ENCODE measurements at places on chromosomes 1 and 21.

GRCh38 chr1:2412773-2413494 is 570 bp upstream of the PEX10 start:
- peak; percentile 87 for DNase-seq

DNA sequence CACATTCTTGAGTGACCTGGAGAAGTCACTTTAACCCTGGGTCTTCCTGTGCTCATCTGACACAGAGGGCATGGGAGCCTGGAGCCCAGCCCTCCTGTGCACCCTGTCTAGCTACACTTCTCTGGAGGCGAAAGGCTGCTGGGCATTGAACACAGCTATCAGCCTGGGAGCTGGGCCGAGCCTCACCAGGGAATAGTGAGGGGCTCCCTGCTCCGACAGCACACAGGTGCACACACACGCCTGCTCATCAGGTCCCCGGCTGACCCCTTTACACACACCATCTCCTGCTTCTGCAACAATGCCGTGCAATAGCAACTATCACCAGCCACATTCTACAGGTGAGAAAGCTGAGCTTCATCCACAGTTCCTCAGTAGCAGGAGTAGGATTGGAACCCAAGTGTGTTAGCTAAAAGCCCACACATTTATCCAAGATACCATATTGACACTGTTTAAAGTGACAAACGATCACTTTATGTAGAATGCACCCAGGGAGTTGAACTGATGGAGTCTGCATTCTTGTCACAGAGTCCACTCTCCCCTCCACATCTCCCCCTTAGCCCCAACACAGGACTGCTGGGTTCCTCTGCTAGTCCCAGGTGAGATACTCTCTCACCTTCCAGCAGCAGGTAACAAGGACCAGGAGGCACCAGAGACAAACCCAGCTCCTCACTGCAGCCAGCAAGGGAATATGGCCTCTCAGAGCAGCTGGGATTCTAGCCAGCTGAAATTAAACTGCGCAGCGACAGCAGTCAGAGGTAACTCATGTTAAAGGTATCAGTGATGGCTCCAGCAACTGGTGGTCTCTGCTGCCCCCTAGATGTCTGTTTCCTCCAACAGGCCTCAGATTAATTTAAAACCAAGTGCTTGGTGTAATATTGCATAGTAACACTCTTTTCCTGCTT is 18.3 kb upstream of the CAPN8 start:
- DNase-seq: peak; percentile 56

- DNase-seq: no peak
Observed at GRCh38 chr1:25544243-25544764, 898 bp downstream of the LDLRAP1 start.

DNA sequence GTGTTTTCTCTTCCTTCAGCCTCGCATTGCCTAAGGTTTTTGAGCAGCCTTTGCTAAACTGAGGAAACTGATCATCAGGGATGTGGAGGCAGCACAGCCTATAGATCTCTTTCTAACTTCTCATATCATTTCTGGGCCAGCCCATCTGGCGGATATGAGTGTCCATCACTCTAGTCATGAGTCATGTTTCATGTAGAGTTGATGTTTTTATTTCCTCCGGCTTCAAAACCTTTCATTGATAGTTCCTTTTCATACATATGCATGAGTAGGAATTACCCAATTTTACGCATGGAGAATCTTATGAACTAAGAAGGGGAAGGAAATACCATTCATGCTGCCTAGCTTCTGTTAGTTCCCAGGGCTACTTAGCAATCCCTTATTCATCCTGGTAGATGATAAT is 66.3 kb downstream of the SPATA46 start:
- DNase-seq: no peak

DNA sequence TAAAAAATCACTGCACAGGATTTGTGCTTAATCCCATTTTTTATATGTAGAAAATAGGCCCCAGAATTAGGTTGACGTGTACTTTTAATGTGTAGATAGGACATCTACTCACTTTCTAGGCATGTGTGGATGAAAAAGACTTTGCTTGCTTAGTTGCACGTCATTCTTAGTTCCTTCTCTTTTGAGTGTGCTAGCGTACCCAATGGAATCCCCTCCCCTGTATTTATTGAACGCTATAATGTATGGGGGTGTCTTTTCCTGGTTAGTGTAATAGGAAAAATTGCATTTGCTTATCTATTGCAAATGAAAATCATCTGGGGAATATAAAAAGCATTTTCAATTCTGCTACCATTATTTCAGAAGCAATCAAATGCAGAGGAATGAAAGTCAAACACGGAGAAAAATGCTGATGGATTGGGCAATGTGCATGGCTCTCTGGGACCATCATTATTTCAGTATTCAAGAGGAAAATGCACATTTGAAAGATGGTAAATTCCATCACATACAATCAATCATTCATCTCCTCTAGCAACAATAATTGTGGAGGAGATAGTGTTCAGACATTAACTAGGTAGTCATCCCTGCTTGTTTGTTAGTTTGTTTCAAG is 277.0 kb upstream of the B3GALT2 start:
- no peak for DNase-seq

DNA sequence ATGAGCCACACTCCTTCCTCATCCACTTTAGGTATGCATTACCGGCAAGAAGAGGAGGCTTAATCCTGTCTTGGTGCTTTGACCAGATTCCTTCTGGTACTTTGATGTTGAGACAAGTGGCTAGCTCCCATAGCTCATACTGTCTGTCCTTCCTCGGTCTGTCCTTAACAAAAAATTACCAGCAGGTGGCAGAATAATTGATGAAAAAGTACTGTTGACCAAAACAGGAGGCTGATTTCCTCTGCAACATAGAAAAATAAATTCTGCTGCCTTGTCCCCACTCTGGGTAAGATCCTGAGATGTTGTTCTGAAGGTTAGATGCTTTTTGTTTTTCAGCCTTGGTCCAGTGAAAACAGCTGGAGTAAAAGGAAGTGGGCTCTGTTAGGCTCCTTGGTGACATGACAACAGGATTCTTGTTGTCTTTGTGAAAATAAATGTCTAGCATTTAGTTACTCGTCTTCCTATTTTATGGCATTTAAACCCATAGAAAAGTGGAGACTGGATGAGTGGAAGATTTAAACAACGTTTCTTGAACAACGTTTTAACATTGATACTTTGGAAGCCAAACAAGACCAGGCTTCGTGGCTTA is 11.2 kb upstream of the HJV start:
- peak; percentile 55 for DNase-seq

- DNase-seq: no peak
Observed at GRCh38 chr1:240005997-240006650, 85.6 kb upstream of the FMN2 start.

GRCh38 chr21:28227881-28228635 is 764.6 kb downstream of the LTN1 start:
- no peak for DNase-seq

DNA sequence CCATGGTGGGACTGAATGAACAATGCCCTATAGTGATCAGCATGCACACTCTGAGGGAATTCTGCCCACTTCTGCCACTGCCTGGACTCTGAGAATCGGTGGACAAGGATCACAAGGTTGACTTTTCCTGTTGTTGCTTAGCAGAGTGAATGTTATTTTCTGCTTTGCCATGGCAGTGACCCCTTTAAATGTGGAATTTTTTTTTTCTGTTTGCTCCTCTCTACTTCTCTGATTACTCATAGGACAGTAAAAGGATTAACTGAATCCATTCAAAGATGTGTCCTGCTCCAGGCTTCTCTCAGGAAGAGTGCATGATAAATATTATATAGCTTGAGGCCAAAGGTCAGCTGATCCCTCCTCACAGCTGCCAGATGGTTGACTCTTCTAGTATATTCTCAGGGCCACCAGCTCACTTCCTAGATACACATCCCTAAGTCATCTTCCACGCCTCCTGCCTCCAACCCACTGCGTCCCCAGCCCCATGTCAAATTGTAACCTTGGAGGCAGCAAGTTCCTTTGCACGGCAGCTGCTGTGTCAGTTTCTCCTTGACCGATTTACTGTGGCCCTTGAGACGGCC is 74.0 kb upstream of the RALGPS2 start:
- no peak for DNase-seq

- DNase-seq: peak; percentile 49
Observed at GRCh38 chr1:29245876-29246275, 9.6 kb downstream of the PTPRU start.

GRCh38 chr21:35238119-35238518 is 189.0 kb upstream of the RUNX1 start:
- DNase-seq: no peak

DNA sequence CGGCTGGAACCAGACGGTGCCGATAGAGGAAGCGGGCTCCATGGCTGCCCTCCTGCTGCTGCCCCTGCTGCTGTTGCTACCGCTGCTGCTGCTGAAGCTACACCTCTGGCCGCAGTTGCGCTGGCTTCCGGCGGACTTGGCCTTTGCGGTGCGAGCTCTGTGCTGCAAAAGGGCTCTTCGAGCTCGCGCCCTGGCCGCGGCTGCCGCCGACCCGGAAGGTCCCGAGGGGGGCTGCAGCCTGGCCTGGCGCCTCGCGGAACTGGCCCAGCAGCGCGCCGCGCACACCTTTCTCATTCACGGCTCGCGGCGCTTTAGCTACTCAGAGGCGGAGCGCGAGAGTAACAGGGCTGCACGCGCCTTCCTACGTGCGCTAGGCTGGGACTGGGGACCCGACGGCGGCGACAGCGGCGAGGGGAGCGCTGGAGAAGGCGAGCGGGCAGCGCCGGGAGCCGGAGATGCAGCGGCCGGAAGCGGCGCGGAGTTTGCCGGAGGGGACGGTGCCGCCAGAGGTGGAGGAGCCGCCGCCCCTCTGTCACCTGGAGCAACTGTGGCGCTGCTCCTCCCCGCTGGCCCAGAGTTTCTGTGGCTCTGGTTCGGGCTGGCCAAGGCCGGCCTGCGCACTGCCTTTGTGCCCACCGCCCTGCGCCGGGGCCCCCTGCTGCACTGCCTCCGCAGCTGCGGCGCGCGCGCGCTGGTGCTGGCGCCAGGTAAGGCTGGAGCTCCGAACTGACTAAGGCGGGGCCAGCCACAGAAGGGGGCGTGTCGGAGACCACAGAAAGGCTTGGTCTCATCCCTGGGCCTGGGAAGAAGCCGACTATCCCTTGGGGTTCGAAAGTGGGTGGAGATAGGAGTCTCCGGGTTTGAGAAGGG is 486 bp downstream of the SLC27A3 start:
- peak; percentile 50 for DNase-seq

DNA sequence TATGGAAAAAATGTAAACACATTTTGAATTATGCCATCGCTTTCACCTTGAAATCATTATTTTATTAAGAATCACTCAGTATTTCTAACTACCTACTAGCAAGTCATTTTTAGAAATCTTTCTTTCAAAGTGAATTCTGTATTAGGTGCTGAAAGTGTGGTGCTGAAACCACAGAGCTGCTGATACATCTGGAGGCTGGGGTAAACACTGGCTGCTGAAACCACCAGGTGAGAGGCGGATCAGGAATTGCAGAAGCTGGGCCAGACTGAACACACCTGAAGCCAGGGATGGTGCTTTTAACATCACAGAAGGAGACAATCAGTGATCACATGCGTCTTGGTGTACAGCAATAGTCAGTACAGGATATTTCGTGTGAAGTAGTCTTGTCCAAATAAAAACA is 42.2 kb upstream of the KCNE1 start:
- no peak for DNase-seq

DNA sequence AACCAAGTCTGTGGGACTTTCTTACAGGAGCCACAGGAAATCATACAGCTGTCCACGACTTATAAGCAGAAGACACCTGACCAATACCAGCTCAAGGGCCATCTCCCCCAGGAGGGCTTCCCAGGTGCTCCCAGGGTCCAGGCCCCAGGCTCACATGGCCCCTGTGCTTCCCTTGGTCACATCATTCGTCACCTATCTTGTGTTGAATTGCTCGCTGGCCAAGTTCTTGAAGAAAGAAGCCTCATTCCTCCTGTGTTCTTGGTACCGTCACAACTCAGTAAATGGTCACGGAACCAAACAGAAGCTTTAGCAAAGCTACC is 3.0 kb downstream of the NPHP4 start:
- no peak for DNase-seq

GRCh38 chr1:96721053-96721415 is 550 bp upstream of the PTBP2 start:
- no peak for DNase-seq

DNA sequence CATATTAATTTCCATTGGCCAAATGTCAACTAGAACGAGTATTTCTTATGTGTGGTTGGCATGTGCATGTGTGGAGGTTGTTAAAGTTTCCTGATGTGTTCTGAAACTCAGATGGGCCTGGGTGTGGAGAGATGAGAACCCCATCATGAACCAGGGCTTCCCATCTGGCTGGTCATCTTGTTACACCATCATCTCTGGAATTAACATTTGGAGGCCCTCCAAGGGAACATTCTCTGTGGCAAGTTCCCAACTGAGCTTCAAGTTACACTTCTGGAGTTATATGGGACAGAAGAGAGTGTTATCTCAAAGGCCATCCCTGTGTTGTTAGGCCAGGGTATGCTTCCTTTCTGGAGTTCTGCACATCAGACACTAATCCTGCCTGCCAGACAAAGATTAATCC is 183.6 kb downstream of the TTLL7 start:
- DNase-seq: peak; percentile 44

DNA sequence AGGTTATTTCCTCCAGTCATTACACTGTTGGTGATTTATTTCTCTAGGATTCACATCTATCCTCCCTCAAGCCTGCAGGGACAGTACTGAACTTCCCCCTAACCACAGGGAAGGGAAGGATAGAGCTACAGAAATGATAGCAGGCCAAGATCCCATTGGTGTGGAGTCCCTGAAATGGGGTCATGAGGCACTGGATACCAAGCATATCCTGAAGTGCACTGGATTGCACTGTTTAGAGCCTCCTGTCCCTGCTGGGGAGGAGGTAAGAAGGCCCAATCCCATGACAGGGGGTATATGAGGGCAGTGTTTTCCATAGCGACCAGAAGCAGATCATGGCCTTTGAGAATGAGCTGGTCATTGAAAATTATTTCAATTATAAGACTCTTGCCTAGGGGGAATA is 56.8 kb downstream of the C1orf21 start:
- no peak for DNase-seq

DNA sequence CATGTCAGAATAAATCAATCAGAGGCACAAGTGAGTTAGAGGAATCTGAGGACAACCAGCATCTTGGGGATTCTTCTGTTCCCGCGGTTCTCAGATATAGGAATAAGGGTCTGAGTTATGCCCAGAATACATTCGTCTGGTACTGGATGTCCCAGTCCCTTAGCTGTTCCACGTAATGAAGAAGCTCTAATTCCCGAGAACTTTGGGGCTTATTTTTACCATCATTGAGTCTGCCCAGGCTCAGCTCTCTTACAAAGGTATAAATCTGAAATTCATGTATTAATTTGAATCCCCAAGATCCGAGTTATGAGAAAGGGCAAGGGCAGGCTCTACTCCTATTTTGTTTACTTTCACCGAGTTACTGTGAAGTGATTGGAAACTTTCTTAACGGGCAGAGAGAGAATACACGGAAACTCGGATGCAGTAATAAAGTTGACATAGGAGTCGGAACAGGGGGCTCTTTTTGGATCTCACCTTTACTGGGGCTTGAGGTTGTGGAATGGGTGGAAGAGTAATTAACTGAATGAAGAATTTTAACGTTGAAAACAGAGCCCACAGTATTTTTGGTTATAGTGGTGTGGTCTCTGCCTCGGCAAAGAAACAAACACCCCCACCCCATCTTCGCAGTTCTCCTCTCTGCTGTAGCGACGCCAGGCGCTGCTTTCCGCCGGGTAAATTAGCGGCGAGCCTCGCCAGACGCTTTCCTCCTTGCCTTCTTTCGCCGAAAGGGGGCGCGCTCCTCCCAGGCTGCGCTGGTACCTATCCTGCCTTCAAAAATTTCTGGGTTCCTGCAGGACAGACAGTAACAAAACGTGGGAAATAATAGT is 7.1 kb downstream of the PRRX1 start:
- peak; percentile 52 for DNase-seq

- peak; percentile 57 for DNase-seq
Observed at GRCh38 chr1:147676311-147677085, 6.2 kb upstream of the ACP6 start.

Data from GM03348 (cell line).